Activated CD4-positive, alpha-beta T cell treated with anti-CD3 and anti-CD28 coated beads, Interleukin-2, amount 50 U/mL, for 24 hours (primary cell): ENCODE measurements at places on chromosomes 7 and 10.

- DNase-seq, result no peak
Measured at GRCh38 chr7:136308230-136308629, 331.1 kb upstream of the MTPN start.

GRCh38 chr7:99001482-99002147, 123.3 kb downstream of the TRRAP start:
- no peak for DNase-seq

GRCh38 chr7:100621554-100621953, 9.2 kb downstream of the MOSPD3 start:
- DNase-seq, result no peak

DNA sequence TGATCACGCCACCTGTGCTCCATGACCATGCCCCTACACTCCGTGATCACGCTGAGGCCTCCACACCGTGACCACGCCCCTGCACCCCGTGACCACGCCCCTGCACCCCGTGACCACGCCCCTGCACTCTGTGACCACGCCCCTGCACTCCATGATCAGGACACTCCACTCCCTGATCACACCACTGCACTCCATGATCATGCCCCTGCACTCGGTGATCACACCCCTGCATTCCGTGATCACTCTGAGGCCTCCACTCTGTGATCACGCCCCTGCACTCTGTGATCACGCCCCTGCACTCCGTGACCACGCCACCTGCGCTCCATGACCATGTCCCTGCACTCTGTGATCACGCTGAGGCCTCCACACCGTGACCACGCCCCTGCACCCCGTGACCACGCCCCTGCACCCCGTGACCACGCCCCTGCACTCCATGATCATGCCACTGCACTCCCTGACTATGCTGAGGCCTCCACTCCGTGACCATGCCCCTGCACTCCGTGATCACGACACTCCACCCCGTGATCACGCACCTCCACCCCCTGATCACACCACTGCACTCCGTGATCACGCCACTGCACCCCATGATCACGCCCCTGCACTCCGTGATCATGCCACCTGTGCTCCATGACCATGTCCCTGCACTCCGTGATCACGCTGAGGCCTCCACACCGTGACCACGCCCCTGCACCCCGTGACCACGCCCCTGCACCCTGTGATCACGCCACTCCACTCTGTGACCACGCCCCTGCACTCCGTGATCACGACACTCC, 27.7 kb downstream of the STK32C start:
- DNase-seq, result no peak

- no peak for DNase-seq
Measured at GRCh38 chr7:108310351-108310750, 145.9 kb downstream of the NRCAM start.

DNA sequence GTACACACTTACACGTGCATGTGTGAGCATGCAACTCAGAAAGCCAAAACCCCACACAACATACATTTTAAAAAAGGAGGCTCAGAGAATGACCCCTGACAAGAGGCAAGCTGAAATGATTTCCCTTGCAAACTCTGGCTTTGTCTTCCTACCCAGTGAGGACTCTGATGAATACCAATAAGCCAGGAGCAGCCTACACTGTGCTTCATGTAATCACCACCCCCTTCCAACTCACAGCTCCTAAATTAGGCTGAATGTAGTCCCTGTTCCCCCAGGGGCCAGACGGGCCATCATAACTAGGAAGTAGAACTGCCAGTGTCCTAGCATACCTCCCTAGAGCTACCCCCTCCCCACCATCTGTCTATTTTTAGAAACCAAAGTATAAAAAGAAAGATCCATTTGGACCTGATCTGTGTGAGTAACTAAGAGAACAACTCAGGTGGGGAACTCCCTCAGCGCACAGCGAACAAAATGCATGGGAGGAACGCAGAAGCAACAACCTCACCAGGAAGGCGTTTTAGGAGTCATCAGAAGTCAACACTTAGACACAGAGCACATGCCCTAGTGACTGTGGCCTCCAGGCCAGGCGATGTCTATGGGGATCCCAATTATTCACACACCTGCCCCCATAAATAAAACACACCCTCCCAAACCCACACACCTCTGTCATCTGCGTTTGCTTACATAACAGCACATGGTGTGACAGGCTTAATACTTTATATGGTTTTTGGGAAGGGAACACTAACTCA, 1.9 kb downstream of the DGKI start:
- DNase-seq, result no peak

DNA sequence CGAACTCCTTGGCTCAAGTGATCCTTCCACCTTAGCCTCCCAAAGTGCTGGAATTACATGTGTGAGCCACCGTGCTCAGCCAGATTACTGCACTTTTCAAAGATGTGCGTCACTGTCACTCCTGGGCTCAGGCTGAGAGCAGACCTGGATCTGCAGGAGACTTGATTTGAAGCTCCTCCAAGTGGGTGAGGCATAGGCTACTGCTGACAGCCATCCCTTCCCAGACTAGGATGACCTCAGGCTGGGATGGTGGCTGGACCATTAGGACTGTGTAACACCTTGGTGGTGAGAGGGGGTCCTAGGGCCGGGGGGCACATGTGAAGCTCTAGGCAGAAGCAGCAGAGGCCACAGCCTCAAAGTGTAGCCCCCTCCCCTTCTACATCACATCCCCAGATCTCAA, 8.2 kb upstream of the SRRM3 start:
- no peak for DNase-seq

- no peak for DNase-seq
Measured at GRCh38 chr7:32206987-32207386, 136.8 kb upstream of the PDE1C start.

GRCh38 chr10:13351340-13351915, 3.3 kb upstream of the SEPHS1 start:
- DNase-seq, result peak; percentile 17

DNA sequence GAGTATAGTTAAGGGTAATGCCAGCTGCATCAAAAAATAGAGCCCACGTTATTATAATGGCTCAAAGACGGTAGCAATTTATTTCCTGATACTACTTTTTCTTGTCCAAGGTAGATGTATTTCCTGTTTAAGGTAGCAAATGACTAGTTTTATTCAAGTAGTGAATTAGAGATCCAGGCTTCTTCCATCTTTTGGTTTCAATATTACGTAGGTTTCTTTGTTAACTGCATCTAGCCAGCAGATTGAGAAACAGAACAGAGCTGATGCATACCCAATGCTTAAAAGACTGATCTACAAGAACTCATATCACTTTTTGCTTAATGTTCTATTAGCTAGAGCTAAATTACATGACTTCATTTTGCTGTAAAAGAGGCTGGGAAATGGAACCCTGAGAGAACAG, 992.1 kb downstream of the NRG3 start:
- DNase-seq, result no peak

GRCh38 chr7:31948029-31948428, 122.2 kb downstream of the PDE1C start:
- no peak for DNase-seq

DNA sequence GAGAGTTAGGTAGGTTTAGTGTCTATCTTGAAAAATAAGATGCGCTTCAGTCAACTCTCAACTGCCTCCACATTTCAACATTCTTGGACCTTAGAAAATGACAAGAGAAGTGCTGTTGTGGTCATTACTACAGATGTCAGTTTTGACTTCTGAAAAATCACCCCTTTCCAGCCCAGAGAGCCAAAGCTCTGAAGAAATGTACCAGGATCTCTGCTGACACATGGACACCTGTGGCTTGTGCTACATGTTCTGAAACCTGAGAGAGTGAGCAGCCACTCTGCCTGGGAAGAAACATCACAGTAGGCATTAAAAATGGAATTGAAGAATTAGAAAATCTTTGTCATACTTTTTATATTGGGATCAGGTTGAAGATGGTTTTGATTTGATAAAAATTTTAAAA, 35.9 kb upstream of the FEZF1 start:
- DNase-seq, result no peak

GRCh38 chr7:124027236-124027635, 5.6 kb downstream of the TMEM229A start:
- DNase-seq, result no peak

GRCh38 chr10:104220522-104220921, 11.6 kb downstream of the CFAP43 start:
- DNase-seq, result no peak

GRCh38 chr10:125708971-125709503, 10.5 kb upstream of the EDRF1 start:
- no peak for DNase-seq

DNA sequence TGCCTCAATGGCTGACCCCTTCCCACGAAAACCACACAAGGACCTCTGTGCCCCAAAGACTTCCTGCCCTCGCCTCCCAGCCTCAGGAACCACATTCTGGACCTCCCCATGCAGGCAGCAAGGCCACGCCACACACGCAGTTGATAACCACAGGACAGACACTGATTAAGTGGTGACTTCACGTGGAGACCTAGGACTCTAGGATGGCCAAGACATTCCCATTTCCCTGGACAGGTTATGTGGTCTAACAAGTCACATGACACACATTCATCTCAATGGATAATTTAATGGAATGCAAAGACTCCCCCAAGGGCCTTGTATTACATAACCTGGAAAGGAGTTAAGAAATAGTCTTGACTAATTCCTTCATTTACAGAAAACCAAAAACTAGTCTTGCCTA, 110.2 kb downstream of the LARP4B start:
- DNase-seq, result no peak

- no peak for DNase-seq
Measured at GRCh38 chr10:110215286-110216170, 8.1 kb downstream of the MXI1 start.

DNA sequence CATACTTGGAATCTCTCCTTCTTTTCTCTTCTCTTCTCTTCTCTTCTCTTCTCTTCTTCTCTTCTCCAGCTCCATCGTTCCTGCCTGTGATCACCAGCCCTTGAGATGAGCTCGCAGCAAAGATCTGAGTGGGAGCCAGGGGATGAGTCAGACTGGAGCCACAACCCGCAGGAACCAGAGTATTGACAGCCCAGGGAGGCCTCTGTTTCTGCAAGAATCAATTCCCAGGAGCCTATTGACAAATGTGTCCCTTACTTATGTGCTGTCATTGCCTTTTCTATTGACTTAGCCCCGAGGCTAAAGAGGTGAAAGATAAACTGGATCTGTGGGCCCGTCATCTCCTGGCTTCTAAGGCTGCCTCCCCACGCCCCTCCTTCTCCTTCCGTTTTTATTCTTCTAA, 13.1 kb upstream of the HABP2 start:
- no peak for DNase-seq

- no peak for DNase-seq
Measured at GRCh38 chr7:151275813-151276577, 27.5 kb upstream of the SMARCD3 start.

DNA sequence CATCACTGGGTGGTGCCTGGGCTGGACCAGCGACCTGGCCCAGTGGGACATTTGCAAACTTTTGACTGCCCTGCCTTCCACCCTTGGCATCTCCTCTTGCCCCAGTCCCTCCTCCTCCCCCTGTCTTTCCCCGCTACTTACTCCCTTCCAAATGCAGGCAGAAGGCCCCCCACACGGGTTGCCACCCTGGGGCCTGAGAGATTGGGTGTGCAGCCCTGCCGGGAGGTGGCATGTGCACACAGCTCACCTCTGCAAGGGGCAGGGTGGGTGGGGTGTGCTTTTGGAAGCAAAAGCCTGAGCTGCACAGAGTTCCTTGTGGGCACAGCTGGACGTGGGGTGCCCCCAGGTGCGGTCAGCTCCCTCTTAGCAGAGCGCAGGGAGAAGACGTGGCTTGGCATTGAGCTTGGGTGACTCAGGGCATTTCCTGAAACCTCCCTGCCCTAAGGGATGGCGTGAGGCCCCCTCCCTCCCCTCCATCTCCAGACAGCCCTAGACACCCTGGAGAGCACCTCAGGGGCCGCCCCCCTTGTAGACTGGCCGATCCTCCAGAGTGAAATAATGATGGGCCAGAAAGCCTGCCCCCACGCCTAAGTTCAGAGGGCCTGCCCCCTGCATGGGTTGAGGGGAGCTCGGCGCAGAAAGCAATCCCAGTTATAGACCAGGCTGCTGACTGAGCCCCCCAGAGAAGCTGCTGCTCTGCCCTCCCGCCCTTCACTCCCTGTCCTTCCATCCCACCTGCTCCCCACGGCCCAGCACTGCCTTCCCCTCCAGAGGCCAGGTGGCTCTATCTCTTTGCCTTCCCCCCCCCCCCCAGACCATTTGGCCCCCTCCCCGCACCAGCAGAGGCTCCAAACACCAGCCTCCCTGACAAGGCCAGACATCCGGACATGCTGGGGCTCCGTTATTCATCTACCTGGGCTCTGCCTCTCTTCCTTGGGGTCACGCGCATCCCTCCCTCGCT, 2.3 kb upstream of the SHH start:
- DNase-seq, result no peak

DNA sequence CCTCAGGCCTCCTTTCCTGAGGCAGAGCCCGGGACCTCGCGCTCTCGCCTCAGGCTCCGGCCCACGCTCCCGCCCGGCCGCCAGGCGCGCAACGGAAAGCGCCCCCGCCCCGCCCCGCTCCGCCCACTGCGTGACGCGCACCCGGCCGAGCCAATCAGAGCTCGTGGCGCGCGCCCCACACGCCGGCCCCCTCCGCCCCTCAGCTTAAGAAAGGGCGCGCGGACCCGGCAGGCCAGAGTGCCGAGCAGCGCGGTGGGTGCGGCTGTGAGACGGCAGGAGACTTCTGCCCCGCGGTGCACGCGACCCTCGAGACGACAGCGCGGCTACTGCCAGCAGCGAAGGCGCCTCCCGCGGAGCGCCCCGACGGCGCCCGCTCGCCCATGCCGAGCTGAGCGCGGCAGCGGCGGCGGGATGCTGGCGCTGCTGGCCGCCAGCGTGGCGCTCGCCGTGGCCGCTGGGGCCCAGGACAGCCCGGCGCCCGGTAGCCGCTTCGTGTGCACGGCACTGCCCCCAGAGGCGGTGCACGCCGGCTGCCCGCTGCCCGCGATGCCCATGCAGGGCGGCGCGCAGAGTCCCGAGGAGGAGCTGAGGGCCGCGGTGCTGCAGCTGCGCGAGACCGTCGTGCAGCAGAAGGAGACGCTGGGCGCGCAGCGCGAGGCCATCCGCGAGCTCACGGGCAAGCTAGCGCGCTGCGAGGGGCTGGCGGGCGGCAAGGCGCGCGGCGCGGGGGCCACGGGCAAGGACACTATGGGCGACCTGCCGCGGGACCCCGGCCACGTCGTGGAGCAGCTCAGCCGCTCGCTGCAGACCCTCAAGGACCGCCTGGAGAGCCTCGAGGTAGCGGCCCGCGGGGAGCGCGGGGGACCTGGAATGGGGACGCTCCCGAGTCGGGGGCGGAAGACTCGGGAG, at the start of gene NPTX2:
NPTX2 (plus strand) TSS at position 235 of the 909 bp plus-strand sequence; CDS start at position 412, 177 bp downstream.
- DNase-seq, result no peak

DNA sequence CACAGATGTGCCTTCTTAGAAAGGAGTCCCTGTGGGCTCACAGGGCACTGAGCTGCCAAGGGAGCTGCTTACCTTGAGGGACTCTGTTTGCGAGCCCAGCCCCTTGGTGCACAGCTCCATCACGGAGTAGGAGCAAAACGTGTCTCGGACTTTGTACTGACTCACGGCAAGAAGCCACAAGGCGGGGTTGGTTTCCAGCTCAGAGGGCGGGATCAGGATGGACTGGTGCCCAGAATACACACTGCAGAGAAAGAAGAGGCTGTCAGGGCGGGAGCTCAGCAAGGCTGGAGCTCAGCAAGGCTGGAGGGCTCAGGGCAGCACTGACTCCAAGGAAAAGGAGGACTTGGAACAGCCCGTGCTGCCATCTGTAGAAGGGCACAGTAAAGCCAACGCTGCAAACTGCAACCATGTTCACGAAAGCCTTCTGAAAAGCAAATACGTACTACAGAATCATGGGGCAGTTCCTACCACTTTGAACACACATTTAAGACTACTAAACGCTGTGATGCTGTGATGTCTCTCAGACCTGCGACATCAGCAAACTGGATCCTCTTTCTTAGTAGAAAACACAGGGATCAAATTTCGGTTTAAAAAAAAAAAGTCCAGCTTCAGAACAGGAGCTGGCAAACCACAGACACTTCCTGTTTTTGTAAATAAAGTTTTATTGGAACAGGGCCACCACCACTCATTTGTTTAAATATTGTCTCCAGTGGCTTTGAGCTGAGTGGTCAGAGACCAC, 194.3 kb downstream of the ZMYND11 start:
- no peak for DNase-seq
